ENCODE measurements at places on chromosomes 16 and 17.

- DNase-seq: no peak
Measured at GRCh38 chr16:79210607-79211006, 389.9 kb downstream of the MAF start.

GRCh38 chr16:60655514-60656153 is 1380.6 kb downstream of the CDH8 start:
- DNase-seq: no peak

- no peak for DNase-seq
Measured at GRCh38 chr16:85386467-85387170, 226.5 kb upstream of the GSE1 start.

DNA sequence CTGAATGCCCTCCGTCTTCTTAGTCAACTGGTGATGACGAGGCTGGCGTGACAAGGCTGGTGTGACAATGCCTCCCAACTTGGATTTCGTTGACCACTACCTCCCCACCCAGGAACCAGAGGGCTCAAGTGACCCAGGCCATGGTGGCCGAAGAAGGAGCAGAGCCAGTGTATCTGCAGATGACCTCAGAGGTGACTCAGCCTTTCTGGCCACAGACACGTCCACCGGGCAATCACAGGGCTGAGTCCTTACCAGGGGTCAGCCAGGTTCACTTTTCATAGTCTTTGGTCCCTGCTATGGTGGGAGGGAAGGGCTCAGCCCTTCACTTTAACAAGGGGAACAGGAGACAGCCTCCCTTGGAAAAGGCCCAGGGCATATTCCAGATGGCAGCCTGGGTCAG is 116.3 kb downstream of the MAF start:
- DNase-seq: no peak

- DNase-seq: no peak
Measured at GRCh38 chr16:4097826-4098240, 18.4 kb downstream of the ADCY9 start.
